ENCODE measurements at places on chromosomes 11 and 22.

DNA sequence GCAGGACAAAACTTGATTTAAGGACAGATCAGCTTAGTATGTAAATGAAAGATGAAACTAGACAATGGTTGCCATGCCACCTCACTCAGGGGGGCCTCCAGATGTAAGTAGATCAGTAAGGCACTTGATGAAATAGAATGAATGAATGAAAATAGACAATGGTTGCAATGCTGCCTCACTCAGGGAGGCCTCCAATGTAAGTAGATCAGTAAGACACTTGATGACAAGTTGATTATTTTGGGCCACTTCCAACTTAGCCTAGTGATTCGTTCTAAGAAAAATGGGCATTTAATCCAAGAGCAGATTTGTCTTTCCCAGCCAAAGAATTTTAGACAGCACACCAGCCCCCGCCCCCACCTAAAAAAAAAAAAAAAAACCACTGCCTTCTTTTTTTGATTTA is 19.2 kb upstream of the SLC5A12 start:
- DNase-seq, result no peak

GRCh38 chr11:13229136-13229535 is 48.5 kb upstream of the BMAL1 start:
- no peak for DNase-seq

DNA sequence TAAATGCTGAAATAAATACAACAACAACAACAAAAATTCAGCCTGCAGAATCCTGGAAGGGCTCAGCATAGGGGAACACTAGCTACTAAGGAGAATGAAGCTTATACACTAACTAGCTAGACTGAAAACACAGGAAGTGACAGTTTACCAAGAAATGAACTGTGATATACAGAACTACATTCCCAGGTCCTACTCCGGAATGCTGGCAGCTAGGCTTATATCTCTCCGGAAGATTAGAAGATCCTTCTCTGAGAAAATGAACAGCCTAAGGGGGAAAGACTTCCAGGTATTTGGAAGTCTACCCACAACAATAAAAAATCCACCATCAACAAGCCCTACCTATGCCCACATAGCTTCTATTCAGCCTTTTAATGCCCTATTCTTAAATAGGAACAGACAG is 31.0 kb downstream of the CCDC34 start:
- no peak for DNase-seq

- DNase-seq, result no peak
These were observed 4.9 kb upstream of the SPECC1L start for GRCh38 chr22:24265734-24266133.

- DNase-seq, result no peak
These were observed 6.7 kb downstream of the VSIG10L2 start for GRCh38 chr11:125952559-125952958.

DNA sequence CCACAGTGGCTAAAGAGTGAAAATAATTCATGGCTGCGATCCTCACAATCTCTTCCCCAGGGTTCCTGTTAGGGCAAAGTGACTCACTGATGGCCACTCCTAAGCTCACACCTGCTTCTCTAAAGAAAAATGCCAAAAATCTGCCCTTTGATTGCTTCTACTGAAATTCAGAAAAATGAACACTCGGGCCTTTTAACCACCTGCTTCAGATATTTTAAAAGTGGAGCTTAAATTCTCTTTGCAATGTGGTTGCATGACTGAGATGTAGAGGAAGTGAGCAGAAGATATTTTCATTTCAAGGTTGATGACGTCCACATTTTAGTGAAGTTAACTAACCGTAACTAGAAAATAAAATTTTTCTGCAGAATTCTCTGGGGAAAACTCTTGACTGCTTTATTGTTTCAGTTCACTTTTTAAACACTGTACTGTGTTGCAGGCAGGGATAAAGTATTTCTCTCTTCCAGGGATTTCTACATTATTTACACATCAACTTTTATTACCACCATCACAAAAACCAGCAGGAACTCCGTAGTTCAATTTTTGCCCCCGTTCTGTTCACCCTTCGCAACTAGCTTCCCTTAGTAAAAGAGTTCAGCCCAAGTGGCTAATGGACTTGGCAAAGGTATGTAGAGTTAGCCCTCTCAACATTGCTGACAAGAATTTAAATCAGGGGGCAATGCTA is 8.5 kb downstream of the RAB30 start:
- DNase-seq, result peak; percentile 73

DNA sequence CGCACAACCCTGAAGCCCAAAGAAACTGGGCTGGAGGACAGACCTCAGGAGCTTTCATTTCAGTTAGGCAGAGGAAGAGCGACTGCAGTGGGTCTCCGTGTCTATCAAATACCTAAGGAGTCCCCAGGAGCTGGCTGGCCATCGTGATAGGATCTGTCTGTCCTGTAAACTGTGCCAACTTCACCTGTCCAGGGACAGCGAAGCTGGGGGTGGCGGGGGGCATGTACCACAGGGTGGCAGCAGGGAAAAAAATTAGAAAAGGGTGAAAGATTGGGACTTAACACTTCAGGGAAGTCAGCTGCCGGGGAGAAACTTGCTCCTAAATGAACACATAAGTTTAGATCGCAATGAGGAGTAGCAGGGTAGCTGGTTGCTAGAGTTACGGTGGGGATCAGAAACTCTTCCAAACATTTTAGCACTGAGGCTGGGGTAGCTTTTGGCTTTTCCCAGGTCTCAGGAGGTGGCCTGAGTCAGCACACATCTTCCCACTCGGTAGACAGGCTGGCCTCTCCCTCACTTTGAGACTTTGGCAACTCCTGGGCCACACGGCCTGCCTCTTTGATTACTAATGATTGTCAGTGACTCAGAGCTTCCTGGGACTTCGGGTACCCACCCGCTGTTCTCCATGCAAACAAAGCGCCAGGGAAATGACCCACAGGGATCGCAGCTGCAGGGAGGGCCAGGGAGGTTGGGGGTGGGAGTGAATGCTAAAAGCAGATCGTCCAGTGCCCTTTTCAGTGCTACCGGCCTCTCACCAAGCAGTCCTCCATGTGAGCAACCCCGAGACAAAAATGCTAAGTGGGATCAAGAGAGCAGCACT is 2.9 kb upstream of the MTFP1 start:
- no peak for DNase-seq

DNA sequence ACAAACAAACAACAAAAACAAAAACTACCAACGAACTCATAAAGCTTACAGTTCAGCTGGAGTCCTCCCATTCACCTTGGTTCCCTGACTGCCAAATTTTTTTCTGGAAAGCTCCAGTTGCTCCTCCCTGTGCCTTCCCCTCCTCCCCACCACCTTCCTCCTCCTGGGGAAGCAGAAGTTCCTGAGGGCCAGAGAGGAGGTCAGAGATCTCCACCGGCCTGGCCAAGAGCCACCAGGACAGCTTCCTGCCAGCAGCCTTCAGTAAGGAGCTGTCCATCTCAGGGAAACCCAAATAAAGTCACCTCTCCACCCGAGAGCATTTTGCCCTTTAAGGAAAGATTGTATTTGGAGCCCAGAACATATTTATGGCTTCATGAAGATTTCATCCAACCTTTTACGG is 20.0 kb downstream of the APLNR start:
- DNase-seq, result no peak

GRCh38 chr11:9145283-9145682 is 53.9 kb upstream of the SCUBE2 start:
- DNase-seq, result no peak

DNA sequence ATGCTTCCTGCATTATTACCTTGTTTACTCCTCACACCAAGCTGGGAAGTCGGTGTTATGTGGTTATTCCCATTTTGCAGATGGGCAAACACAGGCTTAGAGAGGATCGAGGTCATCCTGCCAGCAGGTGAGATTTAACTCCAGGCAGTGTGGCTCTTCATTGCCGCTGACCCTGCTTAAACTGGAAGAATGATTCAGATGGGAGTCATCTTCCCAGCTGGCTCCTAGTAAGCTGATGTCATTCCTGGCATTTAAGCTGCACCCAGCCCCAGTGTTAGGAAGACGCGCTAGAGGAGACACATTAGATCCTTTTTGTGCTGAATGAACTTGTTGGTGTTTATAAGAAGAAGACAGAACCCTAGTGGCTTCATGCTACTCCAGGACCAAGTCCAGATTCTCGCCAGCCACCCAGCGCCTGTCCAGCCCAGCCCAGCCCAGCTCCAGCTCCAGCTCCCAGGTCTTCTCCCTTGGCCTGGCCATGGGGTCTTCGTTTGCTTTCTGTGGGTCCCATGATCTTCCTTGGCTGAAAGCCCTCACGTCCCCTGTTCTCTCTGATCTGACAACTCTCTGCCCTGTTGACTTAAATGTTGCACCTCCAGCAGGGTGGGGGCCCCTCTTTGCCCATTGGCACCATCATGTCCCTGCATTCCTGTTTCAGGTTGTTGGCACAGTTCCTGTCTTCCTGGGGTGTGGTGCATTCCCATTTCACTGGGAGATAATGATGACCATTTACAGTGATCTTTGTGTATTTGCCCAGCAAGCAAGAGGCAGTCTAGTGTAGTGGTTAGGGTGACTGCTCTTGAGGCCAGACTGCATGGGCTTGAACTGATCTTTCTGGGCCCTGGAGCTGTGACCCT is 13.6 kb downstream of the PARVB start:
- no peak for DNase-seq

DNA sequence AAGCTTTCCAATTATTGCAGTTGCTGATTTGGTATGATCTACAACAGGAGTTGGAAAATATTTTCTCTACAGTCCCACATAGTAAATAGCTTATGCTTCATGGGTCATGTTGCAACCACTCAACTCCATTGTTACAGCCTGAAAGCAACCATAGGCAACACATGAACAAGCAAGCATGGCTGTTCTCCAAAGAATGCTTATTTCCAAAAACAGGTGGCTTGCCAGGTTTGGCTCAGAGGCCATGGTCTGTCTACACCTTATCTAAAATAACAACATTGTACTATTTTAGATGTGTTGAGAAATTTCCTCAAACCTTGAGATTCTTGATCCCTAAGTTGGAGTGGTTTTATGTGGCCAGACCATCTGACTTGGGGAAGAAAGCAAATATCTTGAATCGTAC is 153.9 kb upstream of the MPPED2 start:
- DNase-seq, result no peak

DNA sequence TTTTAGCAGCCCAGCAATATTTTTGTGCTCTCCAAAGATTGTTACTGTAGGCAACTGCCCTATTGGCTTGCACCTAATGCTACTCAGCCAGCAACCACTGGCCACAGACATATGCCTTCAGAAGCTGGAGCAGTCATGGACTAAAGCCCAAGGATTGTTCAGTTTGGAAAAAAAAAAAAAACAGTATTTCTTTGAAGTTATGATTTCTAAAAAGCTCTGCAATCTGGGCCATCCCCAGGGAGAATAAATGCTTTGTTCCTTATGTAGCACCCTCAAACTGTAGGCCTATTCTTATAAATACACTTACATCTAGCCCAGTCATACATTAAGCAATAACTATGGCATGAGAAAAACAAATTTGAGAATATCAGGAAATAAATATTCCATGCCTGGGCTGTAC is 2190.5 kb upstream of the RAG2 start:
- DNase-seq, result no peak

- DNase-seq, result peak; percentile 62
These were observed 84.8 kb downstream of the SLC1A2 start for GRCh38 chr11:35334385-35335090.

DNA sequence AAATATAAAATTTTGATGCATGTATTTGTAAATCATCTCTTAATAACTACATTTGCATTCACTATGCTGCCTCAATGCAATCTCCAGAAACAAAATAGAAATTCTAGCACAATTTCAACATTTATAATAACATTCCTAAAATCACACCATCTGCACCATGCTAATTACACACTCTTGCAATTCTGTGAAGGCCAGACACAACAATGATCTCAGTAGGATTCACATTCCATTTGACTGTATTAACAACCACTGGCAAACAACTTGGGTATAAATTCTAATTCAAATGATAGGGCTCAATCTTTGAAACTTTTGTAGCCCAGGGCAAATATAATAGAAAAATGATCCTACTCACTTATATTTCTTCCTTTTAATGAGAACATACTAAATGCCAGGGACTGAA is 25.9 kb downstream of the RAB6A start:
- DNase-seq, result no peak

DNA sequence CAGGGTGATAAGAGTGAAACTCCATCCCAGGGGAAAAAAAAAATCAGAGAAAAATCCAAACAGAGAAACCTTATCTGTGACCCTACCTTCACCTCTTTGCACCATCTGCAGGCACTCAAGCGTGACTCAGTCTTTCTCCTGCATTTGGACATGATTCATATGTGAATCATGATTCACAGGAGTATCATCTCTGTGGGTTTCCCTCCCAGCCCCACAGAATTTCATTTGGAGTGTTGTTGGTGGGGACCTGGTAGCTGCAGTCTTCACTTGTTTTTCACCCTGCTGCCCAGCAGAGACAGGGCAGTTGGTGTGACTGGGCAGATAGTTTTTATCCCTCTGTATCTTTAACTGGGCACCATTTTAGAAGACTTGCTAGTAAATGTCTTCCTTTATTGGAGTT is 75.7 kb downstream of the DEPDC5 start:
- no peak for DNase-seq

DNA sequence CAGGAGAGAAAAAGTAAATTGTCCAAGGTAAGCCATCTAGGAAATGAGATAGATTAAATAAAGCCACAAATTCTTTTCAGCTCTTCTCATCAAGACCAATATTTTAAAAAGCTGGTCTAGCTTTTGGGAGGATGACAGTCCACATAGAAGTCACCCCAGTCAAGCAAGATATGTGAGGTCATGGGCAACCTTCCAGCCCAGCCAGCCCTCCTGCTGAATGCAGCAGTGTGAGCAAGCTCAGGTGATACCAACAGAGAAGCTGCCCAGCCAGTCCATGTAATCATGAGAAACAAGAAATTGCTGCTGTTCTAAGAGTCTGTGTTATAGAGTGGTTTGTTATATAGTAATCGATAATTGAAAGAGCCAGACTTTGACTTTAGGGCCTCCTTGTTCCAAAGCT is 28.7 kb downstream of the KCNE3 start:
- no peak for DNase-seq

DNA sequence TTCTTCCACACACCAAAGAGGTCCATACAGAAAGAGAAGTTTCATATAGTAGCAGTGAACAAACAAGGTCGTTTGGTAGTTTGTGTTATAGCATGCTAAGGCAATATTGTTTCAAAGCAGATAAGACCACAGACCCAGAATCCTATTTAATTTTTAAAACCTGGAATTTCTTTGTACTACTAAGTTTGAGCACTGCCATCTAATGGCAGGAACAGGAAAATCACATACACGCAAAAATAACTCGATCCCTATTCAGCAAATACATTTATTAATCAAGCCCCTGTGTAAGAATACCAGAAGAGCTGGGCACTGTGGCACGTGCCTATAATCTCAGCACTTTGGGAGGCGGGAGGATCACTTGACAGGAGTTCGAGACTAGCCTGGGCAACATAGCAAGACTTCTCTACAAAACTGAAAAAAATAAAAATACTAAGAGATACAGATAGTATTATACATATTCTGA is 2.9 kb upstream of the BTBD10 start:
- peak; percentile 33 for DNase-seq

GRCh38 chr22:37601540-37602442 is 6.8 kb upstream of the GGA1 start:
- DNase-seq, result no peak

- DNase-seq, result no peak
These were observed 46.5 kb downstream of the SLC5A12 start for GRCh38 chr11:26675233-26675928.

Measured in germinal center (tissue), 1 donor.